Left forelimb (tissue), 1 donor: ENCODE measurements at places on chromosomes 2 and 18.

DNA sequence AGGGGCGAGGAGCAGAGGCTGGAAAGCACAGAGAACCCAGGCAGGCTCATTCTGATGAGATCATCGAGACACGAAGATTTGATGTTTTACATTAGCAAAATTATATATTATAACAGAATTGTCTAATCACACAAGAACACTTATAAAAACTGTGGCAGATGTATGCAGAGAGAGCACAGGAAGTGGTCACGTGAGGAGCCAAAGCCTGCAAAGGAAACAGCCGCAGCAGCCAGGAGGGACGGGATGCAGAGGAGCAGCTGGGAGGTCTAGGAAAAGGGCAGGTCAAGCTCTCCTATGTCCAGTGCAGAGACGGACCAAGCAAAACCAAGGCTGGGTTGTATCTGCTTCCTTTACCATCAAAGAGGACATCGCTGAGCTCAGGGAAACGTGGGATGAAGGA lies 355.1 kb upstream of the MYT1L start:
- DNase-seq: no peak

GRCh38 chr2:132883430-132883829 lies 213.4 kb upstream of the LYPD1 start:
- no peak for DNase-seq

DNA sequence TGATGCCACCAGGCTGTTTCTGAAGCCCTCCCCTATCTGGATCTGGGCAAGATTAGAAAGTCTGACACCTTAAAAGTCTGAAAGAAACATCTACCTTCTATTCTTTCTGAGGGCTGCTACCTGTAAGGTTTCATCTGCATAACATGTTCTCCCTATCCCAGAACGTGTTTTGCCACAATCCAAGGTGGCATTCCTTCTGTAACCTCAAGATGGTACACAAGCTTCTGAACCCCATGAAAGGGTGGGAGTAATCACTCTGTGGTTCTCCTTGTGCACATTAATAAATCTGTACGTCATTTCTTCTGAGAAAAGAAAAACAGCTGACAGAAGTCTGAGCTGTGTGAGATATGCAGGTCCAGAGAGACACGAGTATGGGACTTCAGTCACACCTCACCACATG lies 41.8 kb upstream of the MSH6 start:
- no peak for DNase-seq

GRCh38 chr2:216083464-216084281 lies 2.0 kb downstream of the TMEM169 start:
- DNase-seq: no peak

GRCh38 chr2:86070868-86071267 lies 34.8 kb downstream of the POLR1A start:
- DNase-seq: no peak
